GM13976 (cell line): ENCODE measurements at places on chromosomes 12 and 14.

DNA sequence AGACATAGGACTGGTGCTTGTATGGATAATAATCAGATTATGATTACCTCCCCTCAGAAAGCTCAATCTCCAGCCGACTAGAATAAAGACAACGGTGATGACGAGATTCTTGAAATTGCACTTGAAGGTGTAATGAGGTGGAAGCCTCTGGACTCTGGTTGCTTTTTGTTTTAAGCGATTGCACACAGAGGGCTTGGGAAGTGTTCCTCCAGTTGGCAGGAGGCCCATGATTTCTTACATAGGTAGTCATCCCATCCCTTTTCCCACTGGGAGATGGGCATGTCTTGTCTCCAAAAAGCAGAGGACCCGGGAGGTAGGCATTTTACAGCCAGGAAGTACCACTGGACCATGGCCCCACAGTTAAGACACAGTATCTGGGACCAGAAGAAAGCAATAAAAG, 165.7 kb upstream of the FKBP4 start:
- no peak for DNase-seq

DNA sequence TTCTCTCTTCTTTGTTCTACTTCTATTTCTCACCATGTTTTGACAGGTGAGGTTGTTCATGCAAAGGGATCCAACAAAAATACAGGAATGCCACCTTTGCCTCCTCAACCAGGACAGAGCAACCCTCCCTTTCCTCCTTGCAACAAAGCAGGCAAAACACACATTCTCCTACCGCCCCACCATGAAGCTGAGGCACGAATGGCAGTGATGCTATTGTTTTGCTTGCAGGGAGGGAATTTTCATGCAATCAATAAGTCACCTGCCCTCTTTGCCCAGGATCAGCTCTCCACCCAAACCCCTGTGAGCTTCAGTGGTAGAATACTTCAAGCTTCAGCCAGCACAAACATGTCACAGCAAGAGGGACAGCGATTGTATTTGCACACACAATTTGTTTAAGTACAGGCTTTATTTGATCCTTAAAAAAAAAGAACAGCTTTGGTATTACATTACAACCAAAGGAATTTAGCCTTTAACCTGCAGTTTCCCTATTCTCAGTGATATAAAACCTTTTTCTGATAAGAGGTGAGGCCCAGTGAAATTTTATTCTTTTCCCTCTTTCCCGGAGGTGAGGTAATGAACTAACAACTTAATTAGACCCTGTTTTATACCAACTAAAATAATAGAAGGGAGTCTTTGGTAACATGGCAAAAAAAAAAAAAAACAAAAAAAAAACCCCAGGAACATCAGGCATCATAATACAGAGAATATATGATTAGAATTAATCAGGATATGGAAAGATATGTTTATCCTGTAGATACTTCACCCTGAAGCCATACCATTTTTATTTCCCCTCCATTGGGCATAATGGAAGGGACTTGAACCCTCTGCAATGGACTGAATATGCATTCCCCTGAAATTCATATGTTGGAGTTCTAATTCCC, 87.0 kb upstream of the EEA1 start:
- DNase-seq: no peak

GRCh38 chr12:112168561-112168971, 43.2 kb downstream of the TRAFD1 start:
- DNase-seq: no peak

- DNase-seq: no peak
Measured at GRCh38 chr14:72699443-72699842, 194.5 kb downstream of the DPF3 start.

GRCh38 chr12:117236456-117237001, 46.3 kb upstream of the FBXO21 start:
- peak; percentile 78 for DNase-seq

DNA sequence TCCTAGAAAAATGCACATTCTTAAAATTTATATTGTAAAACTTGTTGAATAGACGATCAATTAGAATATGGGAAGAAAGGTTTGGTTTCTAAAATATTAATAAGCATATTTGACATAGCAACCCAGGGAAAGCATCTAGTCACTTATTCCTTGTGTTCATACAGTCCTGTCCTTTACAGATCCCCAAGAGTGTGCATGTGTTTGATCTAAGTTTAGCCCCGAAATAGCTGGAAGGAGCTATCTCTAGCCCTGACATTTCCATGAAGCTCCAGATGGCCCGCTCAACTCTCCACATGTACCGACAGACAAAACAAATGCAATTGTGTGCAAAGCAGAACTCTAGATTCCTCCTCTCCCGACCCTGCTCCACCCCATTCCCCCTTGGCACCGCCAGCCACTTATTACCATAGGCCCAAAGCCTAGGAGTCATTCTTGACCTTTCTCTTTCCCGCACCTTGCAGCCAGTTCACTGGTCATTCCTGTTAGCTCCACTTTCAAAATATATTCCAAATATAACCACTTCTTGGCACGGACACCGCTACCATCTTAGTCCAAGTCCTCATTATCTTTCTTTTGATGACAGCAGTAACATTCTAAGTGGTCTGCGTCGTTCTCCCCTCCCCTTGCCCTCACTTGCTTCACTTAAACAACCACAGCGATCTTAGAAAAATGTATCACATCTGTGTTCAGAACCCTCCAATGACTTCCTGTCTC, 45.4 kb upstream of the GZMB start:
- no peak for DNase-seq

DNA sequence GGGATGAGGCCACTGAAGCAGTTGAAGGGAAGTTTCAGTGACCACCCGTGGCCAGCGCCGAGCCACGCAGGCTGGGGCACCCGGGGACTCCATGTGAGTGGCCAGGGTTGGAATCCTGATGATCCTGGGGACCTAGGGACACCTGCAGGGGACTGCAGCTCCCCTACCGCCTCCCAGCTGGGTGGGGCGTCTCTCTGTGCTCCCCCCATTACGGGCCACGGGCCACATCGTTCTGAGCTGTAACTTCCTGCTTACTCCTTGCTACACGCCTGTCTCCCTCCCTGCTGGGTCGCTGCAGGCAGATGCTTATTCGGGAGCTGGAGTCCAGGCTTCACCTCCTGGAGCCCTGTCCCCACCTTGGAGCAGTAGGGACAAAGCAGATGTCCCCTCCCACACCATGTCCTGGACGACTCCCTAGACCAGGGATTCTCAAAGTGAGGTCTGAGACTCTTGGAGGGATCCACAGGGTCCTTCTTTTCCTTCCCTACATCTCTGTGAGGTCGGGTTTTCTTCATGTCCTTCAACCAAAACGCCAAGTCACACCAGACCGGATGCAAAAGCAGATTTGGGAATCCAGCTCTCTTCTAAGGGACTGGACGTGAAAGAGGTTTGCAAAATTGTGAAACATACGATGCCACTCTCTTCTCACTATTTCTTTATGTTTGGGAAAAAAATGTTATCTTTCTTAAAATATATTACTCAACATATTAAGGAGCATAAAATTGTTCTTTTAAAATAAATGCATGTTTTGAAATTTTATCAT, 85.9 kb upstream of the NCOR2 start:
- no peak for DNase-seq

GRCh38 chr14:77490347-77490986, 8.1 kb downstream of the ISM2 start:
- DNase-seq: no peak

GRCh38 chr14:39381366-39381765, 50.9 kb downstream of the FBXO33 start:
- no peak for DNase-seq

- no peak for DNase-seq
Measured at GRCh38 chr12:43062201-43062895, 472.8 kb upstream of the PRICKLE1 start.

DNA sequence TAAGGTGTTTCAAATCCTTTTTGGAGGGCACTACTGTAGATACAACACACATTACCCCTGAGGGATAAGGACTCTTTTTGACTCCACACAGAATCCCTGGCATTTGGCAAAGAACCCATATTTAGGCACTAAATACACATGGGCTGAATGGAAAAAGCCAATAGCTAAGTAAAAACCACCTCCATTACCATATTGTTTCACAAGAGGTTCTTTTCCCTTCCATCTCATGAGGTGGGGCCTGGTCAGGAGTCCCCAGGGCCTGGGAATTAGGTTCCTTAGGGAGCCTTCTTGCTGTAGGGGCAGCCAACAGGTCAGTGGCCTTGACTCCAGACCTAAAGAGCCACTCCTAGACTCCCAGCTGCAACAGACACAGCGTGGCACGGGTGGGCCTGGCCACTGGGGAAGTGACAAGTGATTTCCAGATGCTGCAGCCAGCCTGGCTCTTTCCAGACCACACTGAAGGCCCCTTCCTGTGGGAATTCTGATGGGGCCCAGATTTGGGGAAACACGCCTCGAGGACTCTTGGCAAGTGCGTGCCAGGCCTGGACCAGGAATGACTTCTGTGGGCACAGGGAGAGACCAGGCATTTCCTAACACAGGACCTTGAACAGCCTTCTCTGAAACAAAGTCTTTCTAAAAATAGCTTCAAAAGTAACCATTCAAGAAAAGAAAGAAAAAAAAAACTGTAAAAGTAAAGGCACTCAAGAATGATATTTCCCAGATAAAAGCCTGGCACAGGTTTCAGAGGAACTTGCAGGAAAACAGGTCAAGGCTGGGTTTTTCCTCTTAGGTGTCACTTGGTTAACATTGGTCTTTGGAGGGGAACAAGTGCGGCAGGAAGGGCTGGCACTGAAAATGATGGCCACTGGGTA, 18.1 kb downstream of the SSH1 start:
- DNase-seq: no peak

DNA sequence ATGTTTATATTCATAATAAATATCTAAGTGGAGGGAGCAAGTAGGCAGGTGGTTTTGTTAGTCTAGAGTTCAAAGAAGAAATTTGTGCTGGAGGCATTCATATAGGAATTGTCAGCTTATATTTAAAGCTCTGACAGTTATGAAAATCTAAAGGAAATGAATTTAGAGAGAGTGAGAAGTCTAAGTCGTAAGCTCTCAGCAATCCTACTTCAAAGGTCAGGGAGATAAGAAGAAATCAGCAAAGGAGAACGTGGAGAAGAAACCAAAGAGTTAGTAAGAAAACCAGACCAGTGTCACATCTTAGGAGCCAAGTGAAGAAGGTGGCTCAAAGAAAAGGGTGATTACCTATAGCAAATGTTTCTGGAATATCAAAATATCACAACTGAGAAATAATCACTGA, 241.8 kb downstream of the FSCB start:
- no peak for DNase-seq

DNA sequence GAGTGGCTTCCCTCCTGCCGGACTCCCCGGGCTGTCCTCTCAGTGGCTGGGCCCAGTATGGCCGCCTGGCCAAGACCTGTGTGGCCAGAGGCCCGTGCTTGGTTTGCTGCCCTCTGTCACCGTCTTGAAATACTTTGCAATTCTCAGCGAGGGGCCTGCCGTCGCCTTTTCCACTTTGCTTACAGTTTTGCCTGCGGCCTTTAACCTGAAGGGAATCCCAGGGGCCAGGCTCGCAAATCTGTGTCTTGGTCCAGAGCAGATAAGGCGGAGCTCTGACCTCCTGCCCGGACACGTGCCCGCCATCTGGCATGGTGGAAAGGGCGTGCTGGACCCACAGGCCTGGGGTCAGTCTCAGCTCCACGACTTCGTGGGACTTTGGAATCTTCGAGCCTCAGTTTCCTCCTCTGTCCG, 10.9 kb upstream of the AMN start:
- no peak for DNase-seq

- no peak for DNase-seq
Measured at GRCh38 chr12:64082116-64082515, 140.0 kb downstream of the KICS2 start.

GRCh38 chr12:64991121-64991611, 129.9 kb downstream of the WIF1 start:
- no peak for DNase-seq

GRCh38 chr14:103014466-103015228, 42.7 kb downstream of the CDC42BPB start:
- DNase-seq: no peak

DNA sequence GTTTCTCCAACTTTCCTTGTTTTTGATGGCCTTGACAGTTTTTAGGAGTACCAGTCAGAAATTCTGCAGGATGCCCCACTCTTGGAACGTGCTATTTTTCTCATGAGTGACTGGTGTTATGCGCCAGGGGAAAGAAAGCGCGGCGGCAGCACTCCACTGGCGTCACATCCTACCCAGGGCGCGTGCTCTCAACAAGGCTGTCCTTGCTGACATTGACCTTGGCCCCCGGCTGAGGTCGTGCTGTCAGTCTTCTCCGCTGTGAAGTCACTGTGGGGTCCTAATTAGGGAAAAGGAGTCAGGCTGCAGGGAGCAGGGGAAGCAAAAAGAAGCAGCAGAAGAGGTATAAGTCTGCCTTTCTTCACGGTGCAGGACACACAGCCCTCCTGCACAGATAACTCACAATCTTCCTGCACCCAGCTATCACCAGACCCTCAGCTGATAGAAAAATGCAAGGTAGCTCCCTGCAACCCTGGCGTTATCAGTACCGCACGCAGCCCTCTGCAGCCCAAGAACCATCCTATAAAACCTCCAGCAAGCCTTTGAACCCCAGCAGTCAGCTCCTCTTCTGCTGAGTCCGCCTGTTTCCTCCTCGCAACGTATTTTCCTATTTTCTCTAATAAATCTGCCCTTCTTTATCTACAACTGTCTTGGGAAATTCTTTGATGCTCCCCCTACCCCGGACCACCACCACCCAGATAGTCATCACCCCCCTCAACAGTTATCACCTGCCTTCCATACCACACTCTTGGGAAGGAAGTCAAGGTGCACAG, 48.0 kb upstream of the C14orf180 start:
- DNase-seq: no peak

- no peak for DNase-seq
Measured at GRCh38 chr12:32478858-32479725, 79.7 kb downstream of the FGD4 start.

DNA sequence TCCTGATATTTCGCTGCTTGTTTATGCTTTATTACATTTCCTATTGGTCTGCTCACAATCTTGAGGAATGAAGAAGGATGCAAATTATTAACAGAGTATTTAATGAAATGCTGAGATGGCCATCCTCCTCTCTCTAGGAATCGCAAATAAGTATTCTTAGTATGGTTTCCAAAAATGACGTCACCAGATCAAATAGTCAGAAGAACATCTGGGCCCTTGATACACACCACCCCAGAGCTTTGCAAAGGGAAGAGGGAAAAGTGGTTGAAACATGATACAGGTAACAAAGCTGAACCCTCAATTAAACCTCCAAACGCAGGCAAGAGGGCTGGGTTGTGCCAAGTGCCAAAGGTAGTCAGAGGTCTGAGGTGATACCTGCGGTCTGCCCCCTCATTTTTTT, 107.3 kb downstream of the BCL11B start:
- DNase-seq: no peak

GRCh38 chr12:52535574-52535973, 15.4 kb upstream of the KRT5 start:
- no peak for DNase-seq

DNA sequence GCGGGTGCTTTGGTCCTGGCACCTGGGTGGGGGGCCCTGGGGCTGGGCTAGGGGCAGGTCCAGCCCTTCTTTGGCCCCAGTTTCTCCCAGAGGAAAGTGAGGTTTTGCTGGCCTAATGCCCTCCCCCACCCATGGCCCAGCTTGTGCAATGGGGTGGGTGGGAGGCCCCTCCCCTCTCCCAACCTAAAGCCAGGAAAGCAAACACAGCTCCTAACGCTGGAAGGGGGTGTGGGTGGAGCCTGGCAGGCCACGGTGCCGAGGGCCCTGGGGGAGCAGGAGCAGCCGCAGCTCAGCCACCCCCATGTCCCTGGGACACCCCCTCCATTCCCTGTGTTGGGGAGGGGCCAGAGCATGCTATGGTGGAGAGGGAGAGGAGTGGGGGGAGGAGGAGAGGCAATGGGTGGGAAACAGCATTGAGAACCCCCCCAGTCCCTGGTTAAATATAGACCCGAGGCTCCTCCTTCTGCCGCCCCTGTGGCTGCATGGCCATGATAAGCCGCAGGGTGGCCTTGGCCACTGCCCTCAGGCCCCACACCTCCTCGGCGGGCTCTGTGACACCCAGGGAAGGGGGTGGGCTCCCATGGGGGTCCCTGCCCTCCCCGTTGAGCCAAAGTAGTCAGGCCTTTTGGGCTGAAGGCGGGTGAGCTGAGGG, 4.7 kb downstream of the EXOC3L4 start:
- no peak for DNase-seq
